ENCODE measurements at places on chromosomes 13 and 19. TPM values are rescaled to one million over a fixed set of nuclear protein-coding genes. Genes with fewer than 3 reads are reported as not detected.

The SERPINE3 gene
- total RNA-seq = not detected

The TMEM238 gene
- total RNA-seq = not detected

The KLK7 gene
- total RNA-seq = not detected

The PGLYRP2 gene
- not detected for total RNA-seq

The ZNF471 gene
- 3.6 TPM for total RNA-seq

The LYPD5 gene
- total RNA-seq = 3.2 TPM

The SOHLH2 gene
- not detected for total RNA-seq

The RDH8 gene
- not detected for total RNA-seq

The MEF2B gene
- not detected for total RNA-seq

The PSG3 gene
- not detected for total RNA-seq

The TPTE2 gene
- total RNA-seq = not detected

The DLL3 gene
- 2.2 TPM for total RNA-seq
